ENCODE measurements at places on chromosomes 2 and 18.
A peak's percentile ranks its signal among the peaks of the same experiment; 100 is the strongest.

DNA sequence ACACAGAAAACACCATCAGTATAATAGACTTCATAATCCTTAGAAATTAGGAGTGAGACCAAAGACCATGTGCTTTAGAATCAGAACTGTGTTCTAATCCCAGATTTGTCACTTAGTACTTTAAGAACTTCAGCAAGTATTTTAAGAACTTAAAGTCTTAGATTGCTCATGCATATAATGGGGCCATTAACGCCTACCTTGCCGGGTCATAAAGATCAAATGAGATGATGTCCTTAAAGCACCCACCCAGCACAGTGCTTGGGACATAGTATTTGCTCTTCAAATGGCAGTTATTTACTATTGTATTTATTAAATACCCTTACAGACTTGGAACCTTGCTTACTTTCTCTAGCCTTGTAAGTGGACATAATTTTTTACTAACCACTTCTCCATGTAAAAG lies 156.1 kb downstream of the GREB1L start:
- no peak for DNase-seq

GRCh38 chr18:50879302-50880118 lies 592 bp downstream of the ME2 start:
- DNase-seq: peak; percentile 64

GRCh38 chr18:48832938-48833700 lies 117.6 kb downstream of the SMAD7 start:
- DNase-seq: peak; percentile 40

DNA sequence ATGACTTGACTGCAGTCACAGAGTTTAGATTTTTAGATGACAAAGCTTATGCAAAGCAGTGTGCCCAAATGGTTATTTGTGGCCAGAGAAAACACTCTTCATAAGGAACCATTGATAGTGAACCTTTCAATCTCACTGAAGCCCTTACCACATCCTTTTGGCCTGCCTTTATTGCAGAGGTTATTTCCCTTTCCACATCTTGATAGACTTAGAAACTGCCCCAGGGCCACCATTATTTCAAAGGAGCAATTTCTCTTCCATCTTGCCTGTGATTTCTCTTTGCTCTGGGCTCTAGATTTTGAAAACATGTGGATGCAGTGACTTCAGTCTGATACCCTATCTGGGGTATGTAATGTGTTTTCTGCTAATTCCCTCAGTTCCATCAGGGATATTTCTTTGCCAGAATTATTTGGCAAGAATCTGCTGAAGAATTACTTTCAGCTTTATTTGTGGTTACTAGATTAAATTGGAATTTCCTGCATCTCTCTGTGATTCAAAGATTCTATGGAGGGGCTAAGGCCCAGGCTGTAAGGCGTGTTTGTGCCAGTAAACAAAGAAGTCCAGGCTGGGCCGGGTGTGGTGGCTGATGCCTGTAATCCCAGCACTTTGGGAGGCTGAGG lies 51.0 kb downstream of the MOGAT1 start:
- peak; percentile 56 for DNase-seq

DNA sequence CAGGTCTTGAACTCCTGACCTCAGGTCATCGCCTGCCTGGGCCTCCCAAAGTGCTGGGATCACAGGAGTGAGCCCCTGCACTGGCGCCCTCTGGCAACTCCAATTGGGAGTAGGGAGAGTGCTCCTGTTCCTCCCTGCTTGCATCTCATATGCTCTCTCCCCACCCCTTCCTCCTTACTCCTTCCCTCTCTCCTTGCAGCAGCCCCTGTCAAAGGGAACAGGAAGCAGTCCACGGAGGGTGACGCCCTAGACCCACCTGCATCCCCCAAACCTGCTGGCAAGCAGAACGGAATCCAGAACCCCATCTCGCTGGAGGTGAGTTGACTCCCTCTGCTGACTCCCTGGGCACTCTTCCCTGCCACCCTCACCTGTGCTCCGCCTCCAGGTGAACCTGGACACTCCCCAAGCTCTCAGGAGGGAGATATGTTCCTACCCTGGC lies 10.7 kb downstream of the ARID5A start:
- no peak for DNase-seq

- DNase-seq: no peak
These were observed 971 bp downstream of the ZNF385B start for GRCh38 chr2:179860255-179861026.

- peak; percentile 61 for DNase-seq
These were observed 142.6 kb upstream of the SPRED2 start for GRCh38 chr2:65574993-65575392.

DNA sequence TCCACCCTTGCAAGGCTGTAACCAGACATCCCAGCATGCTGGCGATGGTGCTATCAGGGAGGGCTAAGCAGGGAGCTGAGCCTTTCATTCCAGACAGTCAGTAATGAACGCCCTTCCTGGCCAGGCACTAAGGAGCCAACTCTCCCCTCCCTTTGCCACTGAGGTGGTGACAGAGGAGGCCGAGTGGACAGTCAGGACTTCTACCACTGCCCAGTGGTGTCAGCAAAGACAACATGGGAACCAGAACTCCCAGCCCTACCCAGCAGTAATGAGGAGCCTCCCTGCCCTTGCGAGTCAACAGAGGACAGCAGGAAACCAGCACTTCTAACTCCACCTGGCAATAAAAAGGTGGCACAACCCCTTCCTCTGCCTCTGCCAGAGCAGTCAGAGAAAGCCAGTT lies 68.6 kb downstream of the ZAP70 start:
- no peak for DNase-seq

- no peak for DNase-seq
These were observed 266.8 kb downstream of the CELF4 start for GRCh38 chr18:37298816-37299215.

- DNase-seq: no peak
These were observed 76.1 kb upstream of the CCDC85A start for GRCh38 chr2:56107502-56108220.

DNA sequence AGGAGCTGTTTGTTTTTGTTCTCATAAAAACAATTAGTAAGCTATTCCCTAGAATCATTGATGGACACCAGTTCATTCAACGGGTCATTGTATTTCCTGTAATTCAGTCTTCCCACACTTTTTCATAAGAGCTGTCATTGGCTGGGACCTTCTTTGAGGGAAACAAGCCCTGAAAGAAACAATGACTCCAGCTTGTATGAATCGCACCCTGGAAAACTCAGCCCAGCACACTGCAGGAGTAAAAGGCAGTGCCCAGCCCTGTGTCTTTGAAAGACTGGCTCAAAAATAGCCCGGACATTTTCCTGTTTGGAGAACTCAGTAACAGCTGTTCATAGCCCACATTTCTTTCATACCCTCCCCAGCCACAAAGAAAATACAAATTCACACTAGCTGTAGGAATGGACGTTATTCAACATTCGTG lies 81.5 kb downstream of the NCKAP5 start:
- DNase-seq: peak; percentile 25

GRCh38 chr18:74505776-74506175 lies 9.6 kb downstream of the CNDP2 start:
- DNase-seq: no peak

DNA sequence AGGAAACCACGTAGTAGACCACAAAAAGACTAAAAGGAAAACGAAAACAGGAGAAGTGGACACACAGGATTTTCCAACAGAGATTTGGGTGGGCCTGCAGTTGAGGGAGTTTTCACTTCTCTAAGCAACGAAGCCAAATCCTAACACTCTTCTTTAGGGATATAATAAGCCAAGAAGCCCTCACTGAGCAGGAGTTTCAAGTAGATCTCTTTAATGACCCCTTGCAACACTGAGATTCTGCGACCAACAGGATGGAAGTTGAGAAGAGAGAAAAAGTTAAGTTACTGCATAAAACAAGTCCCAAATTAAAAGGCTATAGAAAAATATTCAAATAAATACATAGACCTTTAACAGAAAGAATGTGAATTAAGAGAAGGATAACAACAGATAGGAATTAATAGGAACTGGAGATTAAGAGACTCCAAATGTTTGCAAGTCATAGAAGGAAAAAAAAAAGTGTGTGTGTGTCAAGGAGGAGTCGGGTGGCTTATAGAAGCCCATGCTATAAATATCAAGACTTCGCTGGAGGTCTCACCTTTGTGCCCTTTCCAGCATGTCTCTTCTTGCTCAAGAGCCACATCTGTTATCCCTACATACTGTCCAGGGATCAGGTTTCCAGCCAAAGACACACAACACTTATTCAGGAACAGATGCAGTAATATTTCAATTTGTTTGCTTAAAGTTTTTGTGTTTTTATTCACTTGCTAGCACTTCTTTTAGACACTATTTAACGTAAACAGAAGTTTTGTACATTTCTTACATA lies 69.4 kb upstream of the ARHGAP28 start:
- no peak for DNase-seq

DNA sequence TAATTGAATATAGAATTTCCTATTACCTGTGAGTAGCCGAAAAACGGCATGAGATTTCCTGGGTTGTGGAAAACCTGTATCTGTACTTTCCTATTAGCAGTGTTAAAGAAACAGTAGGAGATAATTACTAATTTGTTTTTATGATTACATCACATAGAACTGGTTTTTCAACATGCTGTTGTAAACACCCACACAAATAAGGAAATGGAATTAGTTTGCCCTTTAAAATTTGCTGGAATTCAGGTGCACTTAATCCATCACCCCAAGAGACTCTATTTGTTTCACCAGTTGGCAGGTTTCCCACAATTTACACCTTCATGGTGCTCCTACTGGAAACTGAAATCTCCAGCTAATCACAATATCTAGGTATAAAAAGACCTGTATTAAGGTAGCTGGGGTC lies 274.1 kb upstream of the SLC8A1 start:
- DNase-seq: no peak

DNA sequence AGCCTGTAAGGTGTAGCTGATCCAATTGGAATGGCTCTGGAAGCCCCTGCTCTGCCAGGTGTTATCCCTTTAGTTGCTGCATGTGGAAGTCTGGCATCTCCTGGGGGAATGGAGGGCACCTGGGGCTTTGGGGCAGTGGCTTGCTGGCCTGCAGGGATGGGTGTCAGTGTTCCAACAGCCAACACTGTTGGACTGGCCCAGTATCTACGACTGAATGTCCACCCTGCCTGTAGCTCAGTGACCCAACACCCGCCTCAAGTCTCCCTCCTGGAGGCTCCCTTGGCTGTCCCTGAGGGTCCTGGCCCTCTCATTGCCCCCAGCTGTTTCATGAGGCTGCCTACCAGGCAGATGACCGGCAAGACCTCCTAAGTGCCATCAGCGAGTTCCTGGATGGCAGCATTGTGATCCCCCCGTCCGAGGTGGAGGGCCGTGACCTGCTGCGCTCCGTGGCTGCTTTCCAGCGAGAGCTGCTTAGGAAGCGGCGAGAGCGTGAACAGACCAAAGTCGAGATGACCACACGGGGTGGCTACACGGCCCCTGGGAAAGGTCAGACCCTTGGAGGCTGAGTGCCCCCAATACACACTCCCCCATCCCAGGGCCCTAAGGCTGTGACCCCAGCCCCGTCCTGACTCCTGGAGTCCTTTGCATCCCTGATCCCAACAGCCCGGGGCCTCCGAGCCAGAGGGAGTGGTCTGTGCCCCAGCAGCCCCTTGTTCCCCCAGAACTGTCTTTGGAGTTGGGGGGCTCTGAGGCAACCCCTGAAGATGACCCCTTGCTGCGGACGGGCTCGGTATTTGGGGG lies 7.7 kb downstream of the SLC4A3 start:
- no peak for DNase-seq

DNA sequence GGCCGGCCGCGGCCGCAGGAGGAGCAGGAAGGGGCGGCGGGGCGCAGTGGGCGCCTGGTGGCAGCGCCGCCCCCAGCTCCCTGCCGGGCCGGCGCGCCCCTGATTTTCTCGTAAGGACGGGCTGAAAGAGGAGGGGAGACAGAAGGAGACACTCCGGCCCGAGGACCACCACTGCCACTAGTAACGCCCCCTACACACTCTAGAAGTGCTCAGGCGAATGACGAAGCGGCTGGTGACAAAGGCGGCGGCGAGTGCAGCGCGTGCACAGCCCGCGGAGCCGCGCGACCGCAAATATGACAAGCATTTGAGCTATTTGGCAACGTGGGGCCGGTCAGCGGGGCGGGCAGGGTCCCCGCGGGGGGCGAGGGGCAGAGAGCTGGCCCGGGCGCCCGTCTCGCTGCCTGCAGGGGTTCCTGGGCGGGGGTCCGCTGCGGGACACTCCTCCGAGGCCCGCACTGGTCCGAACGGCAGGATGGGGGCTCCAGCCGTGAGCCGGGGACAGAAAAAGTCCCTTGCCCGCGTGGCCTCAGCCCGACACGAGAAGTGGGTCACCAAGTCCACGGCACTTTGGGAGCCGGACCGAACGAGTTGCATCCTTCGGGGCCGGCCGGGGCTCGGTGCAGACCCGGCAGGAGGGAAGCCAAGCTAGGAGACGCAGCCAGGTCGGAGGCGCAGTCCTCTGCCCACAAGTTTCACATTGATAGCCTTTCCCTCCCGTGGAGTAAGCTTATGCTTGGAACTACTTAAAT lies 524 bp upstream of the SERTAD2 start:
- DNase-seq: peak; percentile 77

Data from endothelial cell of umbilical vein (primary cell).